ENCODE measurements at places on chromosomes 7 and 10. TPM values are rescaled to one million over a fixed set of nuclear protein-coding genes. Genes with fewer than 3 reads are reported as not detected.

Gene SLC35B4
- 41.0 TPM for total RNA-seq

Gene GHITM
- total RNA-seq, result 205 TPM

Gene CCDC172
- not detected for total RNA-seq

Gene PAOX
- total RNA-seq, result 2.4 TPM

Gene NMT2
- total RNA-seq, result 27.0 TPM

Gene SPDYE11
- total RNA-seq, result not detected
